ENCODE measurements at places on chromosomes 3 and 15.
A peak's percentile ranks its signal among the peaks of the same experiment; 100 is the strongest.

DNA sequence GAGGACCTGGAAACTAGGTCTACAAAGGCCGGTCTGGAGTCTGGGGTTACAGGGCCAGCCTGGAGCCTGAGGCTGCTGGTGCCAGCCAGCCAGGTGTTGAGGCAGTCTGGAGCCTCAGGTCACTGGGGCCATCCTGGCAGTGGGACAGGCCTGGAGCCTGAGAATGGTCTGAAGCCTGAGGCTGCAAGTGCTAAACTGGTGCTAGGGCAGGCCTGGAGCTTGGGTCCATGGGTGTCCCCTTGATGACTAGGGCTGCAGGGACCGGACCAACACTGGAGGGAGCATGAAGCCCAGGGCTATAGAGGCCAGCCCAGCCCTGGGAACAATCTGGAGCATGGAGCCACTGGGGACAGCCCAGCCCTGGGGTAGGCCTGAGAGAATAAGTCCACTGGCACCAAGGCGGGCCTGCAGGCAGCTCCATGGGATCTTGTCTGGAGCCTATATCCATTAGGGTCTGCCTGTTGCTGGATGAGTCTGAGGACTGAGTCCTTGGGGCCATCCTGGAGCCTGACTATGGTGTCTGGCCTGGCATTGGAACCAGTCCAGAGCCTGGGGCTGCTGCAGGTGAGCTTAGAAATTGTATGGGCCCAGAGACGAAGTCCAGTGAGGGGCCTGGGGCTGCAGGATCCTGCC, 101.9 kb downstream of the GLDN start:
- DNase-seq = no peak

DNA sequence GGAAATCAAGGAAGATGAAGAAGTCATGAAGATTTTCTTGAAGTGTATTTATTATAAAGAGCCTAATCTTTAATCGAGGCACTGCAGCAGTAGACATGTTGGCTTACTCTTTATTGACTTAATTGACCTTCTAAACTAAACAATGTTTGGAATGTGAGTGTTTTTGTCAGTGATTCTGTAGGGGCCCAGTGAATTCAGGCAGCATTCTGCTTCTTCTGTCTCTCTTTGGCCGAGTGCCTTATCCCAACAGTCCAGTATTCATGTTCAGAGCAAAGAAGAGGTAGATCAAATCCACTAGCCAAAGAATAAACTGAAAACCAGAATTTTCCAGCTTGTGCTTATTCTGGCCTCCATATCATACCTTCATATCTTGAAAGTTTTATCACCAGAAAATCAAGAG, 55.7 kb downstream of the RLBP1 start:
- no peak for DNase-seq

DNA sequence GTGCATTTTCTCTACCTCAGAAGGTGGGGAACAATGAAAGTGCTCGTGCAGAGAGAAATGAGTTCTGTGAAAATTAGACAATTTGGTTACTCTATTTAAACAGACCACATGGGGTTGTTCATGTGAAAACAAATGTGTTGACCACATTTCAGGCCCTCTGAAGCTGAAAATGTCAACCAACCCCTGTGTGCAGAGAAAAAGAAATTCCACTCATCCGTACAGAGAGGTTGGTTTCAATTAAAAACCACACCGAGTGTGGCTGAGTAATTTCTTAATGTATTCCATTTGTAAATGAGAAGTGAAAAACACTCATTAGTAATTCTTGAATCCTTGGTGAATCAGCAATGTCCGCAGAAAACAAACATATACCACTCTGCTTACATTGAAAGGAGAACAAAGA, 46.9 kb upstream of the SLC7A14 start:
- DNase-seq = no peak

GRCh38 chr3:99896482-99896881, 78.8 kb downstream of the CMSS1 start:
- DNase-seq = peak; percentile 24

- DNase-seq = no peak
These were observed 34.7 kb downstream of the HMCES start for GRCh38 chr3:129313415-129313664.

- no peak for DNase-seq
These were observed 6.2 kb downstream of the PRTG start for GRCh38 chr15:55736756-55737155.

- peak; percentile 97 for DNase-seq
These were observed at the start of gene TRIP4 for GRCh38 chr15:64387562-64388168. TSS of gene TRIP4 (plus strand) at chr15:64387836. CDS start at chr15:64387864, 28 bp downstream.

DNA sequence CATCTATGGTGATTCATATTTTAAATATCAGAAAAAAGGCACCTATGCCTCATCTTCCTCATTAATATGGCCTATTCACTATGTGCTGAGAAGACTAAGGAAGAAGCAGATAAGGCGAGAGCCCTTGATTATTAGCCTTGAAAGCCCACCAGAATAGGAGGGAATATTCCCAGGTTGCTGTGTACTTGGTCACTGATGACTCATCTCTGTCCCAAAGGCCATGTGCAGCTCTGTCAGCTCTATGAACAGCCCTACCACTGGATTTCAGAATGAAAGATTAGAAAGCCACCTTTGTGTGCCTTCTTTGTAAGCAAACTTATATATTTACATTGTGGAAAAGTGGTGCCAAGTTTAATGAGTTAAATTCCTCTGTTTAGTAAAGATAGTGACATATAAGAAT, 211.5 kb downstream of the NFKBIZ start:
- no peak for DNase-seq

DNA sequence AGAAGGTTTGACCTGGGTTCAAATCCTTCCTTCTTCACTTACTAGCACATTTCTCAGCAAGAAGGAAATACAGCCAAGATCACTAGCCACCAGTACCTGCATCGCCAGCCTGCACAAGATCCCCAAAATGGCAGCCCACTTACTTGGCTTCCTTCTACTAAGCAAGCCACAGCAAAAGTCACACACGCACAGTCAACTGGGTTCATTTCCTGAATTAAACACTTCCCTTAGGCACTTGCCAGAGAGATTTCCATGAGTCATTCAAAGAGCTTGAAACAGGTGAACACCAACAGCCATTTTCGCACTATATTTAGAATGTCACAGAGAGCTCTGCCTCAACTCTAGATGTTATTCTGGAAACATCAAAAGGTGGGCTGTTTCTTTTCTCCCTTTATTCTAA, 42.6 kb downstream of the MGLL start:
- peak; percentile 24 for DNase-seq

DNA sequence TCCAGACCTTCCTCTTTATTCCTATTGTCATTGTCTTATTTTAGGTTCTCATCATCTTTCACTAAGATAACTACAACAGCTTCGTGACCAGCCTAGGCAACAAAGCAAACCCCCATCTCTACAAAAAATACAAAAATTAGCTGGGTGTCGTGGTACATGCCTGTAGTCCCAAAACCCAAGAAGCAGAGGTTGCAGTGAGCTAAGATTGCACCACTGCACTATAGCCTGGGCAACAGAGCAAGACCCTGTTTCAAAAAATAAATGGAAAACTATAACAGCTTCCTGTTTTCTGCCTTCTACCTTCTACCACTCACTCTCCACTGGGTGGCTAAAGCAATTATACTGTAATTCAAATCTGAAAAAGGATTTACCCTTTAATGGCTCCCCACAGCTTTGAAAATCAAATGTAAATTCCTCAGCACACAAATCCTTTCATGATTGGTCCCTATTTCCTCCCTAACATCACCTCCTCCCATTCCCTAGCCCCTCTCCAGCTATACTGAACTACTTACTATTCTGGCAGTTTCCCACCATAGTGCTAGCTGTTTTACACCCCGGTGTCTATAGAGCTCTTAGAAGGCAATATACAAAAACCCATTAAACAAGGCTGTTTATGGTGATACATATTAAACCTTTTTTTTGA, 33.4 kb downstream of the LRRFIP2 start:
- no peak for DNase-seq

GRCh38 chr3:155853214-155854140, 750 bp downstream of the SLC33A1 start:
- DNase-seq = no peak

GRCh38 chr3:179309225-179310078, 13.4 kb upstream of the ZNF639 start:
- DNase-seq = no peak

GRCh38 chr3:29521751-29522150, 240.9 kb downstream of the RBMS3 start:
- no peak for DNase-seq

GRCh38 chr3:42730706-42731420, 28.3 kb upstream of the HHATL start:
- DNase-seq = no peak

GRCh38 chr3:138465925-138466324, 31.5 kb downstream of the ESYT3 start:
- DNase-seq = no peak

DNA sequence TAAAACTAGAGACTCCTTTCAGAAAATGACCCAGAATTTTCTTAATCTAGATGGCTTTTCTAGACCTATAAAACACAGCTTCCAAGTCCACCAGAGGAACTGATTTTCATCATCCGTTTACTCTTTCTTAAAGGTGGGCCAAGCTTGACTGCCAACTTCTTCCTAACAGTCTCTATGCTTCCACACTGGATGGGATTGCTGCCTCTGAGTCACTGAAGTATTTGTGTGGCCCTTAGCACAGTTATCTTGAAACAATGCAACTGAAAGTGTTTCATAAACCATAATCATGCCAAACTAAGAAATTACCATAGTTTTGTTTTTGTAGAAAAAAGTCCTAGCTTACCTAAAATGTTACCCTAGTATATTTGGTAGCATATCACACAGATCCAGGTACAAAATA, 985.7 kb downstream of the TUSC7 start:
- DNase-seq = peak; percentile 22

- DNase-seq = no peak
These were observed 175.8 kb upstream of the ZBTB20 start for GRCh38 chr3:115322901-115323300.

DNA sequence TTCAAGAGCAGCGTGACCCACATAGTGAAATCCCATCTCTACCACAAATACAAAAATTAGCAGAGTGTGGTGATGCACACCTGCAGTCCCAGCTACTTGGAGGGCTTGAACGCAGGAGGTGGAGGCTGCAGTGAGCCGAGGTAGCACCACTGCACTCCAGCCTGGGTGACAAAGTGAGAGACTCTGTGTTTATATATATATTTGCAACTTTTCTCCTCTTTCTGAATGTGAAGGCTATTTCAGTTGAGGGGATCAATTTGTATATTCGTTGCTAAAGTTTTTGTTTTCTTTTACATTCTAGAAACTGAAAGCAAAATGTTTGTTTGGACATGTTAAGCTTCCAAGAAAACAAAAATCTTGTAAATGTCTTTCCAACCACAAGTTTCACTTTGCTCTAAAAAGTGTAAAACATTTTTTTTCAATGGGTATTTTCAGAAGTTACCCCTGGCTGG, 29.8 kb upstream of the FAM98B start:
- no peak for DNase-seq

GRCh38 chr3:86954747-86955146, 36.2 kb downstream of the VGLL3 start:
- no peak for DNase-seq

- no peak for DNase-seq
These were observed 32.7 kb downstream of the CD200 start for GRCh38 chr3:112365636-112366035.

GRCh38 chr3:141738891-141739363, 829 bp downstream of the RNF7 start:
- DNase-seq = peak; percentile 34

GRCh38 chr3:155981669-155982068, 111.2 kb downstream of the GMPS start:
- DNase-seq = no peak

- DNase-seq = no peak
These were observed 41.8 kb downstream of the CHCHD6 start for GRCh38 chr3:126745760-126746394.

DNA sequence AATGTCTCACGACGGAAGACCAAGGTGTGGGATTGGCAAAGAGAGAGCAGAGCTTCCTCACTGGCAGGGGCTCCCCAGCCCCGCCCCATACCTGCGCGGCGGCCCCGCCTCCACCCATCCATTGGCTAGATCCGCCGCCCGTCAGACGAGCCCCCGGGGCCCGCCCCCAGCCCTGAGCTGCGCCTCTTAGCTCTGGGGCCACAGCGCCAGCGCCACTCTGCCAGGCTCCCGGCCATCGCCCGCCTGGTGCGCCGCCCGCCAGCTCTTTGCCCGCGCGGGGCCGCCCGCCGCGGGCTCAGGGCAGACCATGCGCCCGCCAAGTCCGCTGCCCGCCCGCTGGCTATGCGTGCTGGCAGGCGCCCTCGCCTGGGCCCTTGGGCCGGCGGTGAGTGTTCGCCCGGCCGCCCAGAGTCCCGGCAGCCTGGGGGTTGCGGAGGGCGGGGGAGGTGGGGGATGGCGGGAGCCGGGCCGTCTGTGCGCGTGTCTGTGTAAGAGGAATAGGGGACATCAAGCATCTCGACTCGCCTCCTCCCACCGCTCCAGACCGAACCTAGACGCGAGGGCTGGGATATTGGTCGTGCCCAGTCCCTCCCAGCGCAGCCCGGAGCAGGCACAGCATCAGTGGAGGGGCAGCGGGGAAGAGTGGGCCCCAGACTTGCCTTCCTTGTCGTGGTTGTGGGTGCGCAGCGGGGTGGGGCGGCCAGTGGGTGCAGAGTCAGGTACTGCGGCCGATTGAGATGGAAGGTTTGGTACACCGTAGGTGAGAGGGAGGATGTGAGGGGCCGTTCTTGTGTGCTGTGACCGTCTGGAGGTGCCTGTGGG, at the start of gene VIPR1:
Gene VIPR1, plus strand, starts transcription at position 215 of the 822 bp plus-strand sequence. Its CDS starts 93 bp downstream, at position 308.
- DNase-seq = no peak

- no peak for DNase-seq
These were observed 563 bp downstream of the ARL6IP5 start for GRCh38 chr3:69085168-69085832.

- DNase-seq = no peak
These were observed 38.2 kb upstream of the FAM174B start for GRCh38 chr15:92693691-92694331.

GRCh38 chr3:82891028-82891427, 1129.6 kb upstream of the GBE1 start:
- no peak for DNase-seq

DNA sequence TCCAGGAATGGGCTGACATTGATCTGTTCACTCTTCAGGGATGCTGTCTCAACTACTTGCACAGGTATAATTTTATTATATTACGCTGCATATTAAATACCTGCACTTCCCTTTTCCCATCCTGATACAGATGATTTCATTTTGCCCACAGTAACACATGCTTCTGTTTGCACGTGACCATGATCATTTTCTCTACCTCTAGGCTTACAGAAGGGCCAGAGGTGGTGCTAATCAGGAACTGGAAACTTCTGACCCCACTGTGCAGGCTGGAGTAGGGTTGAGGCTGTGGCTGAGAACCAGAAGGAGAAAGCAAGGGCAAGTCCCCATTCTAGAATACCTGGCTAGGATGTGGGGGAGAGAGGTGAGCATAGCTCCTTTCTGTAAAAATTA, 304.8 kb downstream of the PTPRG start:
- DNase-seq = no peak

- no peak for DNase-seq
These were observed 139.6 kb downstream of the PTPRG start for GRCh38 chr3:61701011-61701410.

DNA sequence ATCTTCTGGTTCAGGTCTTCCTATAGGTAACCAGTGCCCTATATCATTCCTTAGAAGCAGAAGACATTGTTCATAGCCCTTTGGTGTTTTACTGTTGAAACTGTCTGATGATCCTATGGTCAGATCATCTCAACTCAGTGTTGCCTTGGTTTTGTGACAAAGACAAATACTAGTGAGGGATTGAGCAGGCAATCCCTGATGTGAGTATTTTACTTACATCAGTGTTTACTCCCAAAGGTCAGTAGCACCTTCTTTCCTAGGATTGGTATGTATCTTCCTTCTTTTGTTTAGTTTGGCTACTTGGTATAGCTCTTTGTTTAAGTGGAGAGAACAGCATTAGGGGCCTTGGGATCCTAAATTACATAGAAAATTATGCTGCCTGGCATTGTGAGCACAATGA, 41.1 kb downstream of the BBS4 start:
- no peak for DNase-seq

GRCh38 chr15:101170568-101171350, 81.1 kb downstream of the CHSY1 start:
- peak; percentile 26 for DNase-seq
